ENCODE measurements at places on chromosomes 12 and 14.
A peak's percentile ranks its signal among the peaks of the same experiment; 100 is the strongest.

DNA sequence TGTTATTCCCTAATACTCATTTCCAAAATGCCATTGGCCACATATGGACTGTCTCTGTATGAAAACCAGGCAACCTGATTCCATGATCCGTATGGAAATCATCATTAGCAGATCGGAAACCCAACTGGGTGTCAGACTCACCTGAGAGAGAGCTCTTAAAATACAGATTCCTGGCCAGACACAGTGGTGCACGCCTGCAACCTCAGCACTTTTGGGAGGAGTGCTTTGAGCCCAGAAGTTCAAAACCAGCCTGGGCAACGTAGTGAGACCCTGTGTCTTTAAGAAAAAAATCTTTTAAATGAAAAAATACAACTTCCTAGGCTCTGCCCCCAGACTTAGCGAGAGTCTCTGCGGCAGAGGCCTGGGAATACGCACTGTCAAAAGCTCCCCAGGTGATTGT, 37.4 kb downstream of the PLXNC1 start:
- no peak for DNase-seq

GRCh38 chr14:78254911-78255461, 84.8 kb downstream of the NRXN3 start:
- DNase-seq: peak; percentile 49

DNA sequence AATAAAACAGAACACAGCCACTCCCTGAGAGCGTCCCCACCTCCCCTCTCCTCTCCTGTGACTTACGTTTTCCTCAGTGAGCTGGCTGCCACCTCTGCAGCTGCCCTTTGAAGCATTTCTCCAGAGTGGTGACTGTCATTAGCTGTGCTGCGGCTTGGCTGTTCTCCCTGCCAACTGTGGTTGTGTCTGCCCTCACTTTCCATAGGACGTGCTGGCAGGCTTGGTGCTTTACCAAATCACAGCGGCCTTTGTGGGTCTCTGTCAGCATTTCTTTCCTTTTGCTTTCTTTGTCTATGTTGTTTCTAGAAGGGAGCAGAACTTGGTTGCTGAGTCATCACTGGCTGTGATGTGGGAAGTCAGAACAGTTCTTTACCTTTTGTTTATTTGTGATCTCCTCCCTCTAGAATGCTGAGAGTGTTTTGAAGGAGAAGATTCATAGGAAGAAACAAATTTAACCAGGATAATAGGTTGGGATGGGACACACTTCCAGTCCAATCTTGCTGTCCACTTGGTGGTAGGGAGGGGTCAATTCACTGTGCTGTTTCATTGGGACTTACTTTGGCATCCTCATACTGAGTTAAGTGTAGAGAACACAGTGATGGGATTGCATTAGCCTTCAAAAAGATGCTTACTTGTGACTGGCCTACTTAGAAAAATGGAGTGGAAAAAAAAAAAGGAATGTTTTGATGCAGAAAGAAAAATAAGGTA, 88.2 kb downstream of the TMX1 start:
- DNase-seq: peak; percentile 27

- no peak for DNase-seq
These were observed 5.3 kb downstream of the GABARAPL1 start for GRCh38 chr12:10218021-10218420.

GRCh38 chr12:52493172-52493571, at the start of gene KRT6A:
TSS of gene KRT6A (minus strand) at chr12:52493257. CDS start at chr12:52493188, 69 bp downstream.
- DNase-seq: no peak

- DNase-seq: no peak
These were observed 152.1 kb downstream of the ADGRD1 start for GRCh38 chr12:131105736-131106348.

DNA sequence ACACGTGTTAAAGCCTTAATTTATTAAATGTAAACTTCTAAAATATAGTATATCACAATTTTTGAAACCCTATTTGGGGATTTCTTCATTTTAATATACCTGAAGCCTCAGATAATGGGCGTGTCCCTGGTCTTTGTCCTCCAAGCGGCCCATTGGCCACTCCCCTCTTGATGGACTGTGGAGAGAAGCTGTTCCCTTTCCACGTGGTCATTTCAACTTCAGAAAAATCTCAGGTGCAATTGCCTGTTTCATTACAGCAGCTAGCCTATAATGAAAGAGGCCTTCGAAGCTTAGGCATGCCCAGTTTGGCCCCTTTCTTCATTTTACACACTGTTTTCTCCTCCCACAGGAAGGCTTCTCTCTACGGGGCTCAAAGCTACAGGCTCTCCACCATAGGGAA, 131.4 kb upstream of the ARHGAP5 start:
- DNase-seq: no peak

- DNase-seq: no peak
These were observed 16.0 kb downstream of the ULK1 start for GRCh38 chr12:131910302-131911027.

DNA sequence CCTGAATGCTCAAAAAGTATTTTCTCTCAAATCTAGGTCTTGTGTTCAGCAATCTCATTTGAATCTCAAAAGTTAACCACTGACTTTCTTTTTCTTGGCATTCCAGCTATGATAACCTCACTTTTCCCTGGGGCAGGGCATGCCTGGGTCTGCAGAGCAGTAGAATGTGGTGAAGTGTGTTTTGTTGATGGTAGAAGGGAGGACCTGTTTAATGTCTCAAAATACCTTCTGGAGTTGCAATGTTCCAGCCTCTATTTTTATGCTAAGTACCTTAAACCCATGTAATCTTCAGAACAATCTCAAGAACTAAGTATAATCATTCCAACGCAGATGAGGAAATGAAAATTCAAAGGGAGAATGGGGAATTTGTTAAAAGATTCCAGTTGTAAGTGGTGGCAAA, 82.1 kb upstream of the FUT8 start:
- no peak for DNase-seq

GRCh38 chr12:121026274-121027045, 10.2 kb upstream of the C12orf43 start:
- DNase-seq: no peak

- no peak for DNase-seq
These were observed 356.7 kb upstream of the DIO2 start for GRCh38 chr14:80567905-80568536.

DNA sequence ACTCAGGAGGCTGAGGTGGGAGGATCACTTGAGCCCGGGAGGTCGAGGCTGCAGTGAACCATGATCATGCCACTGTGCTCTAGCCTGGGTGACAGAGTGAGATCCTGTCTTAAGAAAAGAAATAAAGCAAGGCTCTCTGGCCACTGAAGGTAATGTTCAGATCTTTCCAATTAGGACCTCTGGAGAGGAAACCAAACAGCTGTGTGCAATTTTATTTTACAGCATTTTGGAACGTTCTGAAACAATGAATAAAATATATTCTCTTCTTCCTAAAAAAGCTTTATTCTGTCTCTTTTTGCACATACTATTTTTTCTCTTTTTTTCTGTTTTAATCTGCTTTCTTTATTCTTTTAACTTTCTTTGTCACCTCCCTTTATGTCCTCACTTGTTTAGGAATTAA, 5.0 kb upstream of the YBX3 start:
- no peak for DNase-seq

- no peak for DNase-seq
These were observed 42.6 kb downstream of the PDZRN4 start for GRCh38 chr12:41230756-41231155.

DNA sequence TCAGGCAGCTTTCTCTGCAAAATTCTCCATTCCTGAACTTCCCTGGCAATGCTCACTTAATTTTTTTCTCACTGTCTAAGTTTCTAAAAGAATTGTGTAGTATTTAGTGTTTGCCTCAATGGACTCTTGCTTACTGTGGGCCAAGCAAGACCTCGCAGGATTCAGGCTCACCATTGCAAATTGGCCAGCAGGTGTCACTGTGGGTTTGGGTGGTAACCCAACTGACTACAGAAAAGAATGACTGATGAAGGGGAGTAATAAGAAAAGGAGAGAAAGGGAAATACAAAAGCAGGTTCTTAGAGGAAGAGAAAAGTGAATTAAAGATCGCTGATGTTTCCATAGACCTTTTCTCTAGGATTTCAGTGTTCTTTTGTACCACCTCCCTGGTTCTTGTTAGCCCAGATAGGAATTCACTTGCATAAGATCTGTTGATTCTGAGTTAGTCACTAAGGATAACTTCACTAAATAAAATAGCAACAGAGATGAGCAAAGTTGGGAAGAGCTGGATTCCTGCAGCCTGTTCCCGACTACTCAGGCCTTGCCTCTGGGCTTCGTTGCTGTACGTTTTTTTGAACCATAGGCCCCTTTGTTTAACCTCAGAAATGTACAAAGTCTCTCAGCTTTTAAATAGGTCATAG, 386.5 kb upstream of the DDHD1 start:
- peak; percentile 54 for DNase-seq

- peak; percentile 22 for DNase-seq
These were observed 22.4 kb upstream of the CLEC2D start for GRCh38 chr12:9646794-9647781.

DNA sequence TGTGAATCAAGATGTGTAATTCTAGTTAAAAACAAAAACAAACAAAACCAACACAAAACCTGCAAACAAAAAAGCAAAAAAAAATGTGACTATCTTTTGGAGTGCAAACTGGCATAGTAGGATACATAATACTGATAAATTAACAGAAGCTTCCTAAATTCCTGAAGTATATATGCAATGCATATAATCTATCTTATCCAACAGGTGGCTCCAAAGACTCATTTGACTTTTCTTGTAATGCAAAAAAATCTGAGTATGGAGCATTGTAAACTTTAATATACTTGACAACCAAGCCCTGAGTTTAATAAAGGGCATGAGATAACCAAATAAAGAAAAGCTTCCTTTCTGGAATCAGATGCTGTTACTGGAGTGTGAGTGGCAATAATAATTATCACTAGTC, 1003.6 kb downstream of the FSCB start:
- DNase-seq: no peak

GRCh38 chr14:91230397-91231035, 14.0 kb downstream of the GPR68 start:
- DNase-seq: no peak
